ENCODE measurements at places on chromosomes 5 and 9.

- no peak for DNase-seq
Observed at GRCh38 chr9:124365036-124365435, 50.2 kb downstream of the PSMB7 start.

DNA sequence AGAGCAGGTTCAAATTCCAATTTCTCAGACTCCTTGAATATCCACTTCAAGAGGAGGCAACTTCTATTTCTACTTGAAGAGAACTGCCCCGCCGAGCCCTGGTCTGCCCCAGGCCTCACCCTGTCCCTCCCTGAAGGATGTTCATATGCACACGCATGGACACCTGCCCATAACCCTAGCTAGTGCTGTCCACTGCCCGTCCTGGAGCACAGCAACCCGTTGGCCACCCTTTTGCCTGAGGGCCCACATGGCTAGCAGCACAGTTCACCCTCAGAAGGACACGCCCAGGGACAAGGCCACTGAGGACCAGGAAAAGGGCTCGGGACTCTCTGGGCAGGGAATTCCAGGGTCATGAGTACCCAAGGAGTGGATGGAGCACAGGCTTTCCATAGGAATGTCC is 63.6 kb downstream of the EGFLAM start:
- no peak for DNase-seq

GRCh38 chr9:14096258-14096922 is 217.6 kb downstream of the NFIB start:
- no peak for DNase-seq

DNA sequence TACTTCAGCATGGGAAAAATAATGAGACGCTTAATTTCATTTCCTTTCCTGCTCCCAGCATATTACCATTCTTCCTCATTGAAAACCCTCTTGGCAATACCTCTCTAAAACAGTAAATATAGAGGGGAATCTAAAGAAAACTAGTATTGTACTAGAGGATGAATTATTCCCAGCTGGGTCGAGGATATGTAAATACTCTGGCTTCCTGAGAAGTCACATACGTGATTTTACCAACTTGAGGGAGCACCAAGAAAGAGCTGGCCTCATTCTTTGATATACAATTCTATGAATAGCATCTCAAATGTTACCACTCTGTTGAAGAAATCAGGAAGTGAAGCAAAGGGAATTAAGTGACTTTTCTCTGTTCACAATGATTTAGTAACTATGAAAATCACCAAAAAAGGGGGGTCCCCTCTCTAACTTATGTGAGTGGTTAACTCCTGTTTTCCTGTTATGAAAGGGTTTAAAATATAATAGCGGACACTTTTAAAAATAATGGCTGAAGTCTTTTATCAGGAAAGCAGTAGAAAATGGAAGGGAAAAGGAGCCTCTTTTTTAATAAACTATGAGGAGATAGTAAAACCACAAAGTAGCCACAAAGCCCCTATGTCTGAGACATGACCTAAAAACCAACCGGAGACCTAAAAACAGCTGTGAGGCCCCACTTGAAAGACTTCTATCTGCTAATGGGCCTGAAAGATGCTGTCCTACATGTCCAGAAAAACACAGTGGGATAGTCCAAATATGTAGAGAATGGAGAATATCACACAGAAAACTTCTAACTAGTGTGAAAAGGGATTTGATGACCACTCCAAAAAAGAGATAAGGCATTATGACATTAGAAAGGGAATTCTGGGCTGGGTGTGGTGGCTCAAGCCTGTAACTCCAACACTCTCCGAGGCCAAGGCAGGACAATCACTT is 42.6 kb downstream of the LPAR1 start:
- no peak for DNase-seq

- peak; percentile 37 for DNase-seq
Observed at GRCh38 chr9:130837002-130837511, 2.0 kb downstream of the ABL1 start.

DNA sequence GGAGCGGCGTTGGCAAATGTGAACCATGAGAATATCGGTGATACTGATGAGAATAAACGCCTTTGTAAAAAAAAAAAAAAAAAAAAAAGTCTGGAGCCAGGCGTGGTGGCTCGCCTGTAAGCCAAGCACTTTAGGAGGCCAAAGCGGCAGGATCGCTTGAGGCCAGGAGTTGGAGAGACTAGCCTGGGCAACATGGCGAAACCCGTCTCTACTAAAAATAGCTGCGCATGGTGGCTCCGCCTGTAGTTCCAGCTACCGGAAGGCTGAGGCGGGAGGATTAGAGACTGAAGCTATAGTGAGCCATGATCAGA is 425 bp upstream of the NFX1 start:
- no peak for DNase-seq

DNA sequence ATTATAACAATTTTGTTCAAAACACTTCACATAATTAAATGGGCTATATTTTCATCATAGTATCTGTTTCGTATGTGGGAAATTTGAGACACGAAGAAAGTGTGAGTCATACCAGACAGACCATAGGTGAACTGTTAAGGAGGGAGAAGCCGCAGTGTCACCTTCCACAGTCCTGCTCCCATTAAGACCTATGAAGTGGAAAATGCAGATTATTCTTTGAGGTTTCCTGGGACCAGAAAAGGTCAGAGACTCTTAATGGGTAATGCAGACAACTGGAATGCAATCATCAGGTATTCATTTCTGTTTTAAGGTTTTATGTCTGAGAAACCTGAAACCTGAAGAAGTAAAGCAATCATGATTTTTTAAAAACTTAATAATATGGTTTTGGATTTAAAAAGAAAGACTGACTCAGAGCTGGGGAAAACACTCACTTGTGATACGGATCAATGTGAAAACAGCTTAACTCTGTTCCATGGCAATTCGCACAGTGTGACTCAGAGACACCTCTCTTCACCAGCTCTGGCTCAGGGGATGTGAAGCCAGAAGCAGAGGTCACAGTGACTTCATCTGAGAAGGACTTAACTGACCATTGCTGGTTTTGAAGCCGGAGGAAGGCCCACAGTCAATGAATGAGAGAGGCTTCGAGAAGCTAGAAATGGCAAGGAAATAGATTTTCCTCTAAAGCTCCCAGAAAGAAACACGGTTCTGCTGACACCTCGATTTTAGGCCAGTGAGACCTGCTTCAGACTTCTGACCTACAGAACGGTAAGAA is 17.2 kb upstream of the GCNT1 start:
- no peak for DNase-seq

GRCh38 chr5:142245786-142246185 is 79.0 kb downstream of the SPRY4 start:
- DNase-seq, result no peak

GRCh38 chr5:147303976-147304375 is 69.2 kb downstream of the STK32A start:
- DNase-seq, result no peak

- DNase-seq, result no peak
Observed at GRCh38 chr5:163310997-163311396, 126.4 kb upstream of the CCNG1 start.

DNA sequence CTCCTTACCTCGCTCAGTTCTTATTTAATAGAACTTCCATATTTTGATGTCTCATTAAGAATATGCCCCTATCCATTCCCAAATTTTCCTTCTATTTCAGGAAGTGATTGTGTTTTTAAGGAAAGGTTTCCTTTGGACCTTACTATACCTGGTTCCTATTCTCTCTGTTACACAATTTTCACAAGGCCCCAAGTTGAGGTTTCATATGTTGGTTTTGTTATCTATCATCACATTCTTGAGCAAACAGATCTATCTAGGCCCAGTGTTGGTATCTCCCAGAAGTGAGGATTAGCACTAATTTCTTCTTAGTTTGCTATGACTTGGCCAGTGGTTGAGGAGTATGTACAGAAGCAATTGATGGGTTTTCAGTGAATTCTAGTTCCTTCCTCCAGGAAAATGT is 41.5 kb downstream of the ALG2 start:
- no peak for DNase-seq

GRCh38 chr9:18595597-18595996 is 121.6 kb downstream of the ADAMTSL1 start:
- no peak for DNase-seq

DNA sequence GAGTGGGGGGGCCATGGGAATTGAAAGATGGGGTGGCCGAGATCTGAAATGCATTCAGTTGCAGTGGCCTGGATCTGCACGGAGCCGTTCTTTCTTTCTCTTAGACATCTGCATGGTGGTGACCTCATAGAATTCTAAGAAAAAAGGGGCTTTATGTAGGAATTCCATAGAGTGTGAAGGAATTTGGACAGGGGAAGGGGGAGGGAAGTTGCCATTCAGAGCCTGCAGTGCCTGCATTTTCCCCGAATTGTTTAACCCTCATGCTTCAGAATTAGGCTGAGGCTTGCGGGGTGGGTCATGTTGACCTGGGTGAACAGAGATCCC is 4.9 kb downstream of the NEK6 start:
- no peak for DNase-seq

GRCh38 chr9:76037587-76038225 is 147.2 kb downstream of the PCSK5 start:
- DNase-seq, result no peak

DNA sequence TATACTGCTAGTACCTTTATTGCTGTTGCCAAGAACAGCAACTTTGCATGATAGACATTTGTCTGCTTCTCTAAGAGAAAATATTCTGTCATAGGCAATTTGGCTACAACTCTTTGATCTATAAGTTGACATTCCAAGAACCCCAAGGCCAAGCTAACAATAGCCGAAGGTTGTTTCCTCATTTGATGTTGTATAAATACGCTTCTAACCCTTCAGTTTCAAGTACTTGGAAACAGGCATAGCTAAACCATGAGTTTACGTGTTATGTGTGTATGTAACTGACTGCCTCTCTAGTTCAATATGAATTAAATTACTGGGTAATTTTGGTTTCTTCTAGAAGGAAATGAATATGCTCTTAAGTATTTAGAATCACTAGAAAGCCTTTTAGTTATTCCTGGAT is 1034.0 kb downstream of the TLE4 start:
- no peak for DNase-seq

DNA sequence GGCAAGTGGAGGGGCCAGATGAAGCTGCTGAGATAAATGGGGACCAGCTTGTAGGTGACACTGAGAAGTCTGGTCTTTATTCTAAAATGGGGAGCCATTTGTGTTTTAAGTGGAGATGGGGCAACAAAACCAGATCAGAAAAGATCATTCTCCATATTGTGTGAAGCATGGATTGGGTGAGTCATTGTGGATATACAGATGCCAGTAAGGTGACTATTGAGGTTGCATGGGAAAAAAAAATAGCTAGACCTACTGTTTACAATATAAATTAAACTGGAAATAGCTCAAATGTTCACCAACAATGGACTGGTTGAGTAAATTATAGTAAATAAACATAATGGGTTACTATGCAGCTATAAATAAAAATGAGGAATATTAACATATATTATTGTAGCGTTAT is 5.4 kb upstream of the MAP1B start:
- no peak for DNase-seq

Measured in HuH-7 (cell line).